ENCODE measurements at places on chromosomes 6 and 20.

DNA sequence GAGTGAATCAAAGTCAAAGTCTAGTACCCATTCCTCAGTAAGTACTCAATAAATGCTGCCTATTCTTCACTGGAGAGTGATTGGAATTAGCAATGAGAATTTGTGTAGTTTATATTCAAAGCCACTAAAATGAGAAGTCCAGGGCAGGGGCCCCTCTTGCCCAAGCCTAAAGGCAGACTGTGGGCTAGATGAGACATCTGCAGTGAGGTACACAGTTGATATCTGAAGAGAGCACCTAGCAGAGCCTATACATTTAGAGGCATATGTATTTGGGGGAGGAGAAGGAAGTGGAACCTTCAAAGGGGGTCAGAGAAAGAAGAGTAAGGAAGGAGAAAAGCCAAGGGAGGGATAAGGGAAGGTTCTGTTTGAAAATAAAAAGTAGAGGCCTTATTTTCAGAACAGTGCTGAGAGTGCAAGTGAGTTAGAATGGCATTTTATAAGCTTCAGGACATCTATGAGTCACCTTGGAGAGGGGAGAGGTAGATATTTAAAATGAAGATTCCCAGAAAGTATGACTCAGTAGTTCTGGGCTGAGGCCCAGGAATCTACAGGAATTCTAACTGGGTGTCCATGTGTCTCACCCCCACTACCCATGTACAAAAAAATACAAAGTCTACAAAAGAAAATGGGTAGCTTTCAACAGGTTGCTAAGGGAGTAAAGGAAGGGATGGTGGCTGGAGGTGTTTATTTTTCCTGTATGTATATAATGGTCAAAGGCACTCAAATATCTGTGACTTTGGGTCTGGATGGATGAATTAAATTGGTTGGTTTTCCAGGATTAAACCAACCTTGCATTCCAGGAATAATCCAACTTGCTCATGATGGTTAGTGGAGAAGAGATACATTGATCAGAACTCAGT is 135.1 kb downstream of the ZFP64 start:
- no peak for DNase-seq

GRCh38 chr6:42726485-42727086 is 4.2 kb upstream of the PRPH2 start:
- DNase-seq: peak; percentile 79

GRCh38 chr6:164792666-164793065 is 516.7 kb downstream of the C6orf118 start:
- no peak for DNase-seq

GRCh38 chr6:75735491-75736186 is 13.4 kb upstream of the MYO6 start:
- DNase-seq: no peak

- DNase-seq: no peak
These were observed 47.8 kb upstream of the PKHD1 start for GRCh38 chr6:52135217-52135616.

GRCh38 chr6:13303668-13304017 is 24.7 kb downstream of the TBC1D7 start:
- no peak for DNase-seq

DNA sequence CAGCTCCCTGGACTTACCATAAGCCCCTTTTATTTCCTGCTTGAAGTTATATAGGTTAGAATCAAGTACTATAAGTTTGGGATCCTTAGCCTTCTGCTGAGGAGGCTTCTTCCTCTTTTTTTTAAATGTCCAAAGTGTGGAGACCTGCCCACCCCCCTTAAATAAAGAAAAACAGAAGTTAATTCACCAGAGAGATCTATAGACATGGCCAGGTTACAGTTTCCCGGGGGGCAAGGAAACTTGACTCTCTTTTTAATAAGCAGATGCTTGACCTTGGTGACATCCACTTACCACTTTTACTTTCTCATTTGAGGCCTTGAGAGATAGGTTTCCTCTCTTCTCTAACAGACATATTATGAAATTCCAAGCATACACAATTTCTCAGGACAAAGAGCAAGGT is 88.3 kb downstream of the BMP2 start:
- DNase-seq: no peak

DNA sequence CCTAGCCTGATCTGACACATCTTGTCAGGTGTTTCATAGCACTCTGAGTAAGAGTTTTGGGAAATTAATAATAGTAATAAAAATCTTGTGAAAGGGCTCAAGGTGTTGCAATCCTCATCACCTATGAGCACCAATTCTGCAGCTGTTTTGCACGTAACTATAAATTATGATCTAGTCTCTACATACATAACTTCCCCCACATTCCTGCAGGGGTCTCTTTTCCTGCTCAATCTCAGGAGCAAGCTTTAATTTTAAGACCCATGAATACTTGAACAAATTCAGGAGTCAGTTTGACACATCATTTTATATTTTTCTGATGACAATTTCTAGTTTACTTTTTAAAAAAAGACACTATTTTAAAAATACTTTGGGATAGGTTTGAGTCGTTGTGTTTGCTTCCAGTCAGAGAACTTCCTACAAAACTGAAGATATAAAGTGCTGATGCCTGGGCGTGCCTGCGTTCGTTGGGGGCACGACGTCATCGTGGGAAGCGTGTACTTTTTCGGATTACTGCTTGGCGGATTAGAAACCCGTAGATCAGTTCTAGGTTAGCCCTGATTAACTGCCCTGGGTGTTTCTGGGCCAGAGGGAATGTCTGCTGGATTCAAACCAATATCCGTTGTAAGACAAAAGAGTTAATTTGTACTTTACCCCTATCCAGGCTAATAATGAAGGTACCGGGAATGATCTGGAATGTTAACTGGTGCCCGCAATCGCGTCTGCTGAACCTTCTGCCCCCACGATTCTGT is 1.0 kb upstream of the E2F3 start:
- peak; percentile 64 for DNase-seq

GRCh38 chr6:139533573-139534471 is 159.4 kb upstream of the CITED2 start:
- DNase-seq: no peak

DNA sequence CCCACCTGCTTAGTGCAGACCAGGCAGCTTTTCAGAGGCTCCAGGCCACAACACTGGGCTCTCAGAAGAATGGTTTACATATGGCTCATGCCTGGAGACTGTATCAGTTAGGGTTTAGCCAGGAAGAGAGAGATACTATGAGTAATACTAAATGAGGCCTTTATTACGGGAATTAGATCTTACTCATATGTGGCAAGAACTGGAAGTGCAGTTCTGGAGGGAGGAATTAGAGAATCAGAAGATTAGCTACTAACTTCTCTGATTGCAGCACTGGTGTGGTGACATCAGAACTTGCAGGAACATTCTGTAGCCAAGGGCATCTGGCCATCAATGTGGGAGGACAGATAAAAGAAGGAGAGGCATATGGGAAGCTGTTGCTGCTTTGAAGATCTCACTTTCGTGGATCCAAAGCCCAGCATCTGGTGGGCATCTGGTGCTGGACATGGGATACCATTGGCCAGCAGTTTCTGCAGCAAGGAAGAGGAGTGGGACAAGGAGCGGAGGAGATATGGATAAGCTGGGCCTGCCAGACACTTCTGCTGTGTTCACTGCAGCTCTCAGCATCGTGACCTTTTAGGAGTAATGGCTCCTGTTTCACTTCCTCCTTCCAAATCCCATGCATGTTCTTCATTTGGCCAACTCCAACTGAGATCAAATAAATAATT is 248.5 kb downstream of the BTBD3 start:
- no peak for DNase-seq

DNA sequence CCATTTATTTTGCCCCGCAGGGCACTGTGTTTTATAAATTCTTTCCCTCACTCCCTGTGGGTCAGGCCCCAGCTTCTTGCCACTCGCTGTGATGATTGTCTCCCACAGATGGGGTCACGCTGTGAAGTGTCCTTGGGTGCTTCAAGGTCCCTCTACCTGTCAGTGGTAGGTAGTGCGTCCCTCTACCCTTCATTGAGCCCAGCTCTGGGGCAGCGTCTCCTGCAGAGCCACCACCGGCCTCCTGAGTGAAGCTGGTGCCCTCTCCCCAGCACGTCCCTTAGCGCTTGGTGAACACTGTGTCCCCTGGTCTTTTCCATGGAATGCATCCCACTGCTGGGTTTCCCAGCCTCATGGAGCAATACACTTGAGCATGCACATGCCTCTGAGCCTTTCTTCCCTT is 108.2 kb downstream of the NRN1 start:
- DNase-seq: no peak

DNA sequence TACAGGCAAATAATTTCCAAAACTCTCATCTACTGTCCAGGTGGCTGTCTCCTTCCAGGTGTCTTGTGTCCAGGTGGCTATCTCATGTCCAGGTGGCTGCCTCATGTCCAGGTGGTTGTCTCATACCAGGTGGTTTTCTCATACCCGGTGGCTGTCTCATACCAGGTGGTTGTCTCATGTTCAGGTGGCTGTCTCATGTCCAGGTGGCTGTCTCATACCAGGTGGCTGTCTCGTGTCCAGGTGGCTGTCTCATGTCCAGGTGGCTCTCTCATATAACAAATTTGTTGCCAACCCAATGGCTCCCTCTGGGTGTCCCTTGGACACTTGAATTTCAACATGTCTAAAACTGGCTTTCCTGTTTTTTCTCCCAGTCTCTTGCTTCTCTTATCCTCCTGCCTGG is 14.3 kb upstream of the SLC22A3 start:
- no peak for DNase-seq

DNA sequence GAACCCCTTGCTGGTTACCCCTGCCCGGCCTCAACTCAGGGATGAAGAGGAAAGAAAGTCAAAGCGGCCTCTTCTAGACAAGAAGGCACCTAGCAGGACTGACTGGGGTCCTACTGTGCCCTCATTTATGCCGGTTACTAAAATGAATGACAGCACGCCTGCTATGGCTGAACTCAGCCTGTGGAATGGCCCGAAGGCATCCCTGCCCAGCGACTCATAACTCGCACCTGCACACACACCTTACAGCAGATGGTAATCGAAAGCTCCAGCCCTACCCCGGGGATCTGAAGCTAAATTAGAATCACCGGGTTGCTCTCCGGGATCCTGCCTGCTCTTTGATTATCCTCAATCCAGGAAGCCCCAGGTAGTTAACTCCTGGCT is 747 bp upstream of the TXNDC5 start:
- no peak for DNase-seq
